Keratinocyte (primary cell): ENCODE measurements at places on chromosomes 16 and 17. TPM values are rescaled to one million over a fixed set of nuclear protein-coding genes. Genes with fewer than 3 reads are reported as not detected.

C17orf78 gene
- not detected in 3 replicates for polyA plus RNA-seq

HIC1 gene
- 0.64 to 1.1 TPM (median 0.92 TPM) in 3 replicates for polyA plus RNA-seq

CCDC154 gene
- polyA plus RNA-seq, result 0.46 to 0.91 TPM in 2 of 3 replicates, not detected in the other

TNFRSF12A gene
- polyA plus RNA-seq, result 147 to 250 TPM (median 188 TPM) in 3 replicates

CLEC18C gene
- not detected in 3 replicates for polyA plus RNA-seq

CPNE2 gene
- polyA plus RNA-seq, result 26.5 to 33.3 TPM (median 29.2 TPM) in 3 replicates

GCGR gene
- not detected in 3 replicates for polyA plus RNA-seq

SHCBP1 gene
- polyA plus RNA-seq, result 2.9 to 18.0 TPM (median 12.5 TPM) in 3 replicates

NPTX1 gene
- 0.01 to 0.03 TPM (median 0.02 TPM) in 3 replicates for polyA plus RNA-seq

MEIOB gene
- not detected in 3 replicates for polyA plus RNA-seq

RDM1 gene
- polyA plus RNA-seq, result 0.40 to 1.1 TPM (median 0.87 TPM) in 3 replicates

HOXB1 gene
- not detected in 3 replicates for polyA plus RNA-seq

WNK4 gene
- polyA plus RNA-seq, result 0.03 to 0.10 TPM (median 0.04 TPM) in 3 replicates

SNAI3 gene
- not detected in 3 replicates for polyA plus RNA-seq

KREMEN2 gene
- polyA plus RNA-seq, result 3.3 to 7.4 TPM (median 3.8 TPM) in 3 replicates

NMRAL1 gene
- 39.5 to 61.6 TPM (median 48.7 TPM) in 3 replicates for polyA plus RNA-seq

HSPB9 gene
- 0.03 TPM in 1 of 3 replicates, not detected in the others for polyA plus RNA-seq

PIMREG gene
- 1.7 to 7.5 TPM (median 6.5 TPM) in 3 replicates for polyA plus RNA-seq

PRSS22 gene
- polyA plus RNA-seq, result 2.2 to 3.7 TPM (median 3.5 TPM) in 3 replicates

OTOP2 gene
- 0.08 TPM in 1 of 3 replicates, not detected in the others for polyA plus RNA-seq

MYH4 gene
- not detected in 3 replicates for polyA plus RNA-seq

ZSCAN10 gene
- polyA plus RNA-seq, result not detected in 3 replicates

SHPK gene
- polyA plus RNA-seq, result 9.2 to 11.8 TPM (median 11.0 TPM) in 3 replicates

TM4SF5 gene
- not detected in 3 replicates for polyA plus RNA-seq

C17orf50 gene
- not detected in 3 replicates for polyA plus RNA-seq

FOXC2 gene
- polyA plus RNA-seq, result 0.02 TPM in 1 of 3 replicates, not detected in the others

SPNS3 gene
- polyA plus RNA-seq, result not detected in 3 replicates

NR1D1 gene
- polyA plus RNA-seq, result 0.46 to 7.5 TPM (median 1.0 TPM) in 3 replicates

KRTAP3-1 gene
- polyA plus RNA-seq, result not detected in 3 replicates

NAGS gene
- 1.4 to 1.8 TPM (median 1.8 TPM) in 3 replicates for polyA plus RNA-seq

CMTM1 gene
- polyA plus RNA-seq, result 0.23 to 0.85 TPM (median 0.24 TPM) in 3 replicates

TBC1D28 gene
- not detected in 3 replicates for polyA plus RNA-seq
